Activated CD4-positive, alpha-beta T cell treated with anti-CD3 and anti-CD28 coated beads, Interleukin-10, Interleukin-2, amounts not matched to agents 100 ng/mL and 50 ng/mL, durations not matched to agents 16 hours and 8 hours (primary cell): ENCODE measurements at places on chromosomes 1 and 21.

DNA sequence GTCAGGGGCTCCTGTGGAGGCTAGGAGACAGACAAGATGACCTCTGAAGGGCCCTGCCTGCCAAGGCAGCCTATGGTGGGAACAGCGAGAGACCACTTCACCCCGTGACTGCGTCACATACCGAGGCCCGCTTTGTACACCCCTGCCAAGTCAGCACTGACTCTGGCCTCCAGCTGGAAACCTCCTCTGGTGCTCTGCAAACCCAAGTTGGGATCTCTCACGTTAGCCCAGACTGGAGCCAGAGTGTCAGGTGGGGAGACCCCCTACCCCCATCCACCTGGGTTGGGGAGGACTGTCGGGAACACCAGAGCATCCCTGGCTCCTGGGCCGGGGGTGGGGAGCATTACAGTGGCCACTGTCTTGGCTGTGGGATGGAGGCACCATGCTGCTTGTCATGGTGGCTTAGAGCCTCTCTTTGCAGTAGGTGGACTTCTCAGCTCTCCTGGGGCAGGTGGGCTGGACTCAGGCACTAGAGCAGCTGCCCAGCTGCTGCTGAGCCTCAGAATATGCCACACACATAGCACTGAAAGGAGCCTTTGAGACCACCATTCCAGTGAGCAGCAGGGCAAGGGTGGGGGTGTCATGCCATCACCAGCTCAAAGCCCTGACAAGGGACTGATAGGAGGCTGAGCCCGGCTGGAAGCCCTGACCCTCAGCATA is 50.4 kb downstream of the ELK4 start:
- DNase-seq: no peak

DNA sequence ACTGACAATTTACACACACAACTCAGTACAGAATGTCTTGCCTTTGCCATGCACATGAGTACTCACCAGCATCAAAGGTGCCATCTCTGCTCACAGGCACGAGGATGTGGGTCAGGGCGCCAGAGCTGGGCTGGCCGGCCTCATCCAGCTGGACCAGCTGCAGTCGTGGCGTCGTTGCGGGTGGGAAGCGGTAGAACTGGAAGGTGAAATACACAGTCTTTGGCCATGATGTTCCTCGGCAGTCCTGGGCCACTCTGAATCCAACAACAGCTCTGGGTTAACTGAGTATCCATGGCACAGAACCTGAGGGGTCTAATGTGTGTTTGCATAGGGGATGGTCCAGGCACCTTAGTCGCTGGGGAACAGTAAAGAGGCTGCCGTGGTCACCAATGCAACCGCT is 87.7 kb downstream of the NPHP4 start:
- DNase-seq: no peak

DNA sequence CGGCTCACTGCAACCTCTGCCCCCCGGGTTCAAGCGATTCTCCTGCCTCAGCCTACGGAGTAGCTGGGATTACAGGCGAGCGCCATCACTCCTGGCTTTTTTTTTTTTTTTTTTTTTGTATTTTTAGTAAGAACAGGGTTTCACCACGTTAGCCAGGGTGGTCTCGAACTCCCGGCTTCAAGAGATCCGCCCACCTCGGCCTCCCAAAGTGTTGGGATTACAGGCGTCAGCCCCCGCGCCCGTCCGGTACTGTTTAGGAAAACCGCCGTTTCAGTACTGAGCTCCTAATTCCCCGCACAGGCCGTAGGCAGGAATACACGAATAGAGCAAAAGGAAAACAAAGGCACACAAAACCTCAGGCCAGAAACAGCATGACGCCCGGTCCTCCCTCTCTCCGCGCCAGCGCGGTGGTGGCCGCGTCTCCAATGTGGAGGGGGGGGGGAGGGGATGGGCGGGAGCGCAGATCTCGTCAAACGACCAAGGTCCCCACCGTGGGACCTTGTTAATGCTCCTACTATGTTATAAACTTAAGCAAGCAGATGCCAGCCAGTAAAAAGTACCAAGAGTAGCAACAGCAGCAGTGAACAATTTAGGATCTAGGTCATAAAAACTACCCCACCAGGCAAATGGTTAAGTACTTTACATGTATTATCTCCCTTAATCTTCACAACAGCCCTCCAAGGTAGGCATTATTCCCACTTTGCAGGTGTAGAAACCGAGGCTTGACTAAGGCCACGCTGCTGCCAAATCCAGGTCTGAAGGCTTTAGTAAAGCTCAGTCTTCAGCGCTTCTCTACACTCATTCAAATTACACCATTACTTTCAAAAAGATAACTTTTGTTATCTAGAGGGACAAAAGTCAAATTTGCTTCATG is 648 bp upstream of the ADAR start:
- peak; percentile 51 for DNase-seq

- DNase-seq: no peak
Measured at GRCh38 chr1:233759665-233760064, 144.8 kb upstream of the SLC35F3 start.

DNA sequence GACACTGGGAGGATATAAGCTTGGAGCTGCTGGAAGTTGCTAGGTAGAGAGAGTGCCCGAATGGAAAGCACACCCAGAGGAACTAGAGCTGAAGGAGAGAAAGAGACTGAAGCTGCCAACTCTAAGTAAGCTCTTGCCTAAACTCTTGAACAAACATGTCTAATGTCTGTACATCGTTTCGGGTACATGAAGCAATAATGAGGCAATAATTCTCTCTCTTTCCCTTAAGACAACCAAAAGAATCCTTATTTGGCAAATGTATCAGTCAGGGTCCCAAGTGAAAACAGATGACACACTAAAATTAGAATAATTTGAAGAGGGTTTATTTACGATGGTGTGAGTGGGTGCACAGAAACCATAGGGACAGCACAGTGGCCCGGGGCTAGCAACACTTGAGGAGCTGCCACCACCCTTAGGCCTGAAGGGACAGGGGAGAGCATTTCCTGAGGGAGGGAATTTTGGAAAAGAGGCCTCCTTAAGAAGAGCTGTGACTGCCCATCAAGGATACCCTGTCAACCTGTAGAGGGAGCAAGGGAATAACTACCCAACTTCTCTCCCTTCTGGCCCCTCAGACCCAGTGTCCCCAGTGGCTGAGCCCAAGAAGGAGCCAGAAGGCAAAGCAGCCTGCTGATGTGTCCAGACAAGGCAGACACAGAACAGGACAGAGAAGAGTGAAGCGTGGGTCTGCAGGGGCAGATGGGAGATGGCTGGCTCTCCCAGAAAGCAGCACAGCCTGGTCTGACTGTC is 36.1 kb upstream of the KHDRBS1 start:
- no peak for DNase-seq

GRCh38 chr1:9434247-9435152 is 104.8 kb upstream of the SLC25A33 start:
- DNase-seq: no peak

GRCh38 chr1:51519865-51520699 is 1.0 kb upstream of the EPS15 start:
- DNase-seq: no peak
